Iris pigment epithelial cell (primary cell): ENCODE measurements at places on chromosomes 5 and 9.
A peak's percentile ranks its signal among the peaks of the same experiment; 100 is the strongest.

- DNase-seq = peak; percentile 85
These were observed 95.8 kb upstream of the DAP start for GRCh38 chr5:10856683-10857337.

GRCh38 chr5:10448754-10449360 is 7.2 kb downstream of the ROPN1L start:
- no peak for DNase-seq

DNA sequence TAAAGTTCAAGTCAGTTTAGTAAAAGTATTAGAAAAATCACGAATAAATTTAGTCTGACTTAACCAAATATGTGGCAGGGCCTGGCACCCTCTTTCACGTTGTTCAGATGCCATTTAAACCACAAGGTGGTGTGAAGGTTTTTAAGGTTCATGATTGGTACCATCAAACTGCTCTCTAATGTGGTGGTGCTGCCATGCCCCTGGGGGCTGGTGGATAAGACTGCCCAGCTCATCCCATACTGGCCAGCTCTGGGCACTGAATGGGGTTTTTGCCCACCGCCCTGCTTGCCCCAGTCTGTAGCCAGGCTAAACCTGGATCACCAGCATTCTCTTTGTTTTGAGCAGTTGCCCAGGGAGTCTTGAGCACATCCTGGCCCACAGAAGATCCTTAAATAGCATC is 159.3 kb downstream of the GABBR2 start:
- DNase-seq = no peak

GRCh38 chr5:150142185-150142958 is 13.3 kb downstream of the PDGFRB start:
- no peak for DNase-seq

DNA sequence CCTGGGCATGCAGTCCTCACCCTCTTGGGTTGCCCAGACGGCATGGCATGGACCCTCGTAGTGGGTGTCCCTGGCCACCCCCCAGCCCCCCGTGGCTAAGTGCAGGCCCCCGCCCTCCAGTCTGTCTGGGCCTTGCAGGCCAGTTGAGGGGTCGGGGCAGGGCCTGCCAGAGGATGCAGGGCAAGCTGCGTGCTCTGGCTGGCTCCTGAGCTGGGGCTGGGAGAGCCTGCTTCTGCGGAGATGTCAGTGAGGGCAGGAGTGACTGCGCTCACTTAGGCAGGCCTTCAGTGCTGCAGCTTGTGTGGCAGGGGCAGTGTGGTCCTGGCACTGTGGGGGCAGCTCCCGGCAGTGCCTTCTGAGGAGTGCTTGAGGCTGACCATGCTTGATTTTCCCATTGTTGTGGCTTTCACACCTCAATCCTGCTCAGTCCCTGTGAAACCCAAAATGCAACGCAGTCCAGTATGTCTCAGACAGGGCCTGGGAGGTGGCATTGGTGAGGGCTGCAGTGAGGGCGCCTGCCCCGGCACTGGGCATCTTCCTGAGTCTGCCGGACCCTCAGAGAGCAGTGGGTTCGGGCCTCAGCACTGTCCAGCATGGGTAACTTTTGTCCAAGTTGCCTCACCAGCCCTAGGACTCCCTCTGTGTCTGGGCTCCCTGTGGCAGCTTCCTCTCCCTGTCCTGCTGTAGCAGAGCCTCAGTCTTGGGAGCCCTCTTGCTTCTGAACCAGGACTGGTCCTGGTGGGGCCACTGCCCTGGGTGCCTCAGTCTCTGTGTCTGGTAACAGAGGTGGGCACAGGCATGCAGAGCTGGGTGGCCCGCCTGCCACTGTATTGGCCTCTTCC is 93.0 kb downstream of the PHF2 start:
- no peak for DNase-seq

GRCh38 chr5:153523831-153524230 is 33.4 kb downstream of the GRIA1 start:
- DNase-seq = peak; percentile 77

- DNase-seq = no peak
These were observed 976.6 kb upstream of the SEMA6A start for GRCh38 chr5:117551236-117551635.

DNA sequence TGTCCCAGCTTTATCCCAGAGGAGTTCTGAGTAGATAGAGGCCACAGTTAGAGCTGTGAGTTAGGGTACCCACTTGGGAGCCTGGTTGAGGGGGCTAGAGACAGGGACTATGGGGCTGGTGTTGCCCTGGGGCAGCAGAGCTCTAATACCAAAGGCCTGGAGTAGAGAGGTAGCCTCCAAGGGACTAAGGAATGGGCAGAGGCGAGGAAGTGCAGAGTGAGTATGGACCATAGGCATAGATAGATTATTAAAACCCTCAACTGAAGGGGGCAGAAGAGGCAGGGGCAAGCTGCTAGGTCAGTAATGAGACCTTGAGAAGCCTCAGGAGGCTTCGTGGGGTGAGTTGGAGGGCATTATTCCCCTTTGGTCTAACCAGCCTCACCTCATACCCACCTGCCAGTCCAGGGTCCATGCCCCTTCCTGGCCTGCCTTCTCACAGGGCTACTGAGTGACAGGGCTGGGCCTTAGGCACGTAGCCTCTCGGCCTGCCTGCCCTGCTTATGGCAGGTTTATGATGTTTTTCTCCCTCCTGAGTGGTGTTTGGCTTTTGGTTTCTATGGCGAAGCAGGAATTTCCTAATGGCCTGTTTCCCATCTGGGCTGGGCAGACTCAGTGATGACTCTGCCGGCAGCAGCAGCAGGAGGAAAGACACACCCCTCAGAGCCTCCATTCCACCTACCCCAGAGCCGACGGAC is 8.0 kb downstream of the PDLIM4 start:
- DNase-seq = peak; percentile 97

DNA sequence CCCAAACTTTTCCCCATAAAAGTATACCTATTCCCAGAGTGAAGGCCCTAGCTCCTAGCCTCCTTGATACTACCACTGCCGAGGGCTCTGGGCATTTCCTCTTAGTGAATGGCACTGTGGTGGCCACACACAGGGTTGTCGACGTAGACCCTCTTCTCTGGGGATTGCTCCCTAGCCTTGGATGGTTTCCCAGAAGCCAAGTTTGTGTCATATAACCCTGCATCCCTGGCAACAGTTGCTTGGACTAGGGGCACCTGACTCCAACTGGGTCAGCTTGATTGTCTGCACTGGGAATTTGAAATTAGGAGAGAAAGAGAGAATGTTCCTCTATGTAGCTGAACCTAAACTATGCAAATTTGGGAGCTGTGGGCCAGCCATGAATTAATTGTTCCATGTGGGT is 32.3 kb upstream of the KIF2A start:
- DNase-seq = no peak

GRCh38 chr5:74502479-74502950 is 138.0 kb downstream of the ENC1 start:
- DNase-seq = no peak

DNA sequence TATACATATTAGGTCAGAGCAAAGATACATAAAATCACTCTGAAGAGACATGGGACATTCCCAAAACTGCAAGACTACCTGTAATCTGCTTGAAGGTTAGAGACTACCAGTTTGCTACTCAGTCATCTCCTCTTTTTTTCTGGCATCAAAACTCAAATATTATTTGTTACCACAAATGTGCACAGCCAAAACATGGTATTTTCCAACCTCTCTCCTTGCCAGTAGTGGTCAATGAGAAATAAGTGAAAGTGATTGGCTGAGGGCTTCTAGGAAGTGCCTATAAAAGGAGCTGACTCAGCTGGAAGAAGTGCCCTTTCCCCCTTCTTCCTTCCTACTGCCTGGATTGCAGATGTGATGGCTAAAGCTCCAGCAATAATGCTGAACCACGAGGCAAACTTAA is 13.8 kb downstream of the GZMK start:
- no peak for DNase-seq

- no peak for DNase-seq
These were observed 29.9 kb upstream of the MYOT start for GRCh38 chr5:137837491-137838394.

DNA sequence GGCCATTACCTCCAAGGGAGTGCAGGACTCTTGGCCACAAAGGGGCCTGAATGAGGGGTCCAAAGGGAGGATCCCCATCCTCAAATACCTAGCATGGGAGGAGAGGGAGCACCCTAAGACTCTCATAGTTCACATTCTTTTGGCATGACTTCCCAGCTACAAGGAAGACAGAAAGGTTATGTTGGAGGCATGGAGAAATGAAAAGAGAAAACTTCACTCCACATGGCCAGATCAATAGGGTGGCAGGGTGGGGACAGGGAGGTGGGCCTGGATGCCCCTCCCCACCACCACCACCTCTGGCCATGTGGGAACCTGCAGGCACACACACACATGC is 97.6 kb downstream of the PAX5 start:
- DNase-seq = no peak

DNA sequence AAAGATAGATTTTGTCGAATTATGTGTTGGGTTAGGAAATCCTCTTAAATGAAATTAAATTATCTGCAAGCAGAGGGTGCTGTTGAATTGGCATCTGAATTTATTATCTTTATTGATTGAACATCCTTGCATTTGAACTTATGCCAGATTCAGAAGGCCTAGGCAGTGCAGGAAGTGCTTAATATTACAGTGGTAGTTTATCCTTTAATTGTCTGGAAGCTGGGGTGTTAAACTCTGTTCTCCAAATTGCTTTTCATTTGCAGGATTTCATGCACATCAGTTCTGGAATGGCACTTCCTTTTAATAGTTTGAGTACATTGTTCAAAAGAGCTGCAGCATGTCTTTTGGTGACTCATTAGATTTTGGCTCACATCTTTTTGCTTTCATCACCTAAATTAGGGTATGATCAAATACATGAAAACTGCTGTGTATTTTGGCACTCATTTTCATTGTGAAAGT is 186.3 kb downstream of the KDM4C start:
- DNase-seq = peak; percentile 78

- peak; percentile 57 for DNase-seq
These were observed 36.2 kb upstream of the OTULIN start for GRCh38 chr5:14628346-14628745.

GRCh38 chr5:31492869-31493268 is 39.0 kb downstream of the DROSHA start:
- DNase-seq = peak; percentile 55
